Activated T-cell treated with anti-CD3 and anti-CD28 coated beads for 1 hour (primary cell): ENCODE measurements at places on chromosomes 13 and 19.

DNA sequence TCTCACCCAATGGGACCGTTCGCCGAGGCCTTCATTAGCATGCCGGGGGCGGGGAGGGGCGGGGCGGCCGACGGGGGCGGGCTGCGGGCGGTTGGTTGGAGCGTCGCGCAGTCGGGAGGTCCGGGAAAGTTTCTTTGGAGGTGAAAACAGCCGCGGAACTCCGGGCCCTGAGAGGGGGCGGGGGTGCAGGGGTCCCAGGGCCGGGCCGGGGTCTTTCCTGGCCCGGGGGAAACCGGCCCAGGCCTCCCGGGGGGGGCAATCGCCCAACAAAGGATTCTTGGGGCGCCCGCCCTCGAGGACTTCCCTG is at the start of gene HMG20B:
HMG20B (plus strand) TSS at position 90 of the 307 bp plus-strand sequence. CDS start 366 bp downstream, outside the sequence.
- no peak for DNase-seq

GRCh38 chr19:8806661-8807060 is 25.4 kb downstream of the ZNF558 start:
- DNase-seq = no peak

DNA sequence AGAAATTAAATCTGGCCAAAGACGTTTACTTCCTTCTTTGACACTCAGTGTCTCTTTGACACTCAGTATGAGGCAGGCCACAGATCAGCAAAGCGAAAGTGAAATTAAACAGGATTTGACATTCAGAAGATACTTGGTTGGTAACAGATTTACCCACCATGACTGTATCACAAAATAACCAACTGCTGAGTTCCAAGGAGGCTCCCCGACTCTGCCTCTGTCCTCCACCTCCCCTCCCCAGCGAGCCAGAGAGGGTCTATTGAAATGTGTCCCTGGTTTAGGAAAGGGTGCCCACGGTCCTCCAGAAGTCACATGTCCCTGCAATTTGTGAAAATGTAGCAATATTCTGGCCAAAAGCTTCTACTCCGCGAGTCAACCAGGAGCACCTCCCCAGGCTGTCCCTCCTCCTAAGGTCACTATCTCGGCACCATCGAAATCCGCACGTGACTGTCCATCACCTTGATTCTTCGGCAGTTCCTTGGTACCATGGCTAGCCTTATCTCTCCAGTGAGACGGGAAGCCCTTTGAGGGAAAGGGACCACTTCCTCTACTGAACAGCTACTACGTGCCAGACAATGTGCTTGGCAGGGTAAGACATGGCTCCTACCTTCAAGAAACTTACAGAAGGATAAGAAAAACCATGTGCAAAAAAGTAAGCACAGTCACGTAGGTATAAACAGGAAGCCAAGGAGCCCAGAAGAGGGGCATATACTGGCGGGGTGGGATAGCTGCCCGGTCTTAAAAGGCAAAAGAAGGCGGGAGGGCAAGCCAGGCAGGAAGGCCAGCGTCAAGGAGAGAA is 1.5 kb downstream of the N4BP2L1 start:
- DNase-seq = peak; percentile 5

DNA sequence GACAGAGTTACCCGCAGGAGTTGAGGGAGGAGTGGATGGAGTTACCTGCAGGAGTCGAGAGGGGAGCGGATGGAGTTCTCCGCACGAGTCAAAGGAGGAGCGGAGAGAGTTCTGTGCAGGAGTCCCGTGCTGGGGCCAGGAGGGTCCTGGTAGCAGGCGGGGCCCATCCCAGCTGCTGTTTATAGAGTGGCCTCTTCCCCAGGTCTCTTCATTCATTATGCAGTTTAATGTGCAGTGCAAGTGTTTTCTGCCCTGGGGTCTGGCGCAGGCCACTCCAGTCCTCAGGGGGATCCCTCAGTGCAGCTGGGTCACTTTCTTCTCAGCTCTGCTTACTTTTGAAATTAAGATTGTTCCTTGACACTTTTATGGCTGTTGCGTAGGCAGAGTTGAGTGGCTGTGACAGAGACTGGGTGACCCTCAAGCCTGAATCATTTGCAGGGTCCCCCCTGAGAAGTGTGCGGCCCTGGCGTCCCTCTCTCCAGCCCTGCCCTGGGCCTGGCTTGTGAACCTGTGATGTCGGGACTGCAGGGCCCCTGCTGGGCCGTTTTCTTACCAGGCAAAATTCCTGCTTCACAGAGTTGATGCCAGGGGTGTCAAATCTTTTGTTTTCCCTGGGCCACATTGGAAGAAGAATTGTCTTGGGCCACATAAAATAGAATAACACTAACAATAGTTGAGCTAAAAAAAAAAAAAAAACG is 17.9 kb downstream of the TFDP1 start:
- DNase-seq = no peak

DNA sequence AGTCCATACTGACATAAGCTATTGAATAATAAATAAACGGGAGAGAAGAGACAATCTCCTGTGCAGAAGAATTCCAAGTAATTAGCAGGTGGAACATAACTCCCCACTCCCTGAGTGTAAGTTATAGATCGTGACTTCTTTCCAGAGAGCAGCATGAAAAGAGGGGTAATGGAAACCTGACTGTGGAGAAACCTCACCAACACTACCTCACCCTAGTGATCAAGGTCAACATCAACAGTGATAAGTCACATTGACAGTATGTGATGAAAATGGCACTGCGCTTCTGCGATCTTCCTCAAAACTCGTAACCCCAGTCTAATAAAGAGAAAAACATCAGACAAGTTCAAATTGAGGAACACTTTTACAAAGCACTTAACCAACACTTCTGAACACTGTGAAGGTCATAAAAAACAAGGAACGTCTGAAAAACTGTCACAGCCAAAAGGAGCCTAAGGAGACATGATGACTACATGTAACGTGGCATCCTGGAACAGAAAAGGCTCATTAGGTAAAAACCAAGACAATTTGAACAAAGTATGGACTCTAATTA is 19.8 kb downstream of the CAB39L start:
- no peak for DNase-seq

- no peak for DNase-seq
Observed at GRCh38 chr19:48713041-48713863, 6.3 kb downstream of the MAMSTR start.

GRCh38 chr19:54451997-54452396 is 3.0 kb downstream of the LENG8 start:
- no peak for DNase-seq

DNA sequence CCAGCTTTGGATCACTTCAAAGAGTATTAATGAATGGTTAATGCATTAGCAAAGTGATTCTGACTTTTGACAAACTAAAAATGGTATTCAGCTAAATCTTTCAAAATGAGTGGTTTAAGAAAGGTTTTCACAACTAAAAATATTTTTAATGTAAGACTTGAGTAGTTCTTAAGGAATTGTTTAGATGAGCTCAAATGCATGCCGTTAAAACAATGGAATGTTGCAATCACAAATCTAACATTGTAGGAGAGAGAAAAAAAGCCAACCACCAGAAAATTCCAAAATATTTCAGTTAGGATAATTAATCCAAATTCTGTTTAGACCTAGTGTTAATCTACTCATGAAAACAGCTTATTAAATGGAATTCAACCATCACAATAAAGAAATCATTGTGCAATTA is 1044.8 kb upstream of the SLC10A2 start:
- DNase-seq = no peak

DNA sequence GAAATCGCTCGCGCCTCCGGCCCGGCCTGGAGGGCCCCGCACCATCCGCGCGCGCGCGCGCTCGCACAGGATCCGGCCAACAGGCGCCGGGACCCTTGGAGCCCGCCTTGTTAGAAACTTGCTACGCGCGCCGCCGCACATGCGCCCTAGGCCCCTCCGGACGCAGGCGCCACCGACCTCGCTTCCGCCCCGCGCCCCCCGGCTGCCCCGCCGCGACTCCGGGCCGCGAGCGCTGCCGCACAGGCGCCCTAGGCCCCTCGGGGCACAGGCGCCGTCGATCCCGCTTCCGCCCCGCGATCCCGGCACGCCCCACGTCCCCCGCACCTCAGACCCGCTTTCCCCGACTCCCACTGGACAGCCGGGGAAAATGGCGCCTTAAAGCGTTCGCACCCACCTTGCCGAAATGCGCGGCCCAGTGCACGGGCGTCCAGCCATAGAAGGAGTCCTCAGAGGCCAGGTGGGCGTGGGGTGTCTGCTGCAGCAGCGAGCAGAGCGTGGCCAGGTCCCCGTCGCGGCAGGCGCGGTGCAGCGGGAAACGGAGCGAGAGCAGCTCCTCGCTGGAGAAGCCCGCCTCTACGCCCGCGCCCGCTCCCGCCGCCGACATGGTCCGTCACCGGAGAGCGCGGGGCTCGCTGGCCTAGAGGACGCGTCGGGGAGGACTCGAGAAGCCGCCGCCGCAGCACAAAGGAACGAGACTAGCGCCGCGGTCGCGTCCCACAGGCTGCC is 375 bp downstream of the ANKRD10 start:
- peak; percentile 62 for DNase-seq

DNA sequence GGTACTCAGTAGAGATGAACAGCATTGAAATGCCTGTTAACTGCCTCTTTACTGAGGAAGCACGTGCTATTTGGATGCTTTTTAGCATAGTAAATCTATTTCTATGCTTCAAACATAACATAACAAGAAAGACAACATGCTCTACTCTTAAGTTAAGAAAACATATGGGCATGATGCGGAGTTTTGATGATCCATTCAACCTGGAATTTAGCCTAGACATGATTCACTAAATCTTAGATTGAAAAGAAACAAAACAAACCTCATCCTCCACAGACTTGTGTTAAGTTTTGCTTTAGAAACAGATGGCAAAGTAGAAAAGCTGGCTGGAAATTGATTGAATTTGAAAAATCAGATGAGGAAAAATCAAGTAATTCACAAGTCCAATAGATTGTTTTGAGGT is 593.8 kb downstream of the OLFM4 start:
- no peak for DNase-seq

GRCh38 chr13:28983641-28984040 is 163.5 kb downstream of the MTUS2 start:
- DNase-seq = no peak

DNA sequence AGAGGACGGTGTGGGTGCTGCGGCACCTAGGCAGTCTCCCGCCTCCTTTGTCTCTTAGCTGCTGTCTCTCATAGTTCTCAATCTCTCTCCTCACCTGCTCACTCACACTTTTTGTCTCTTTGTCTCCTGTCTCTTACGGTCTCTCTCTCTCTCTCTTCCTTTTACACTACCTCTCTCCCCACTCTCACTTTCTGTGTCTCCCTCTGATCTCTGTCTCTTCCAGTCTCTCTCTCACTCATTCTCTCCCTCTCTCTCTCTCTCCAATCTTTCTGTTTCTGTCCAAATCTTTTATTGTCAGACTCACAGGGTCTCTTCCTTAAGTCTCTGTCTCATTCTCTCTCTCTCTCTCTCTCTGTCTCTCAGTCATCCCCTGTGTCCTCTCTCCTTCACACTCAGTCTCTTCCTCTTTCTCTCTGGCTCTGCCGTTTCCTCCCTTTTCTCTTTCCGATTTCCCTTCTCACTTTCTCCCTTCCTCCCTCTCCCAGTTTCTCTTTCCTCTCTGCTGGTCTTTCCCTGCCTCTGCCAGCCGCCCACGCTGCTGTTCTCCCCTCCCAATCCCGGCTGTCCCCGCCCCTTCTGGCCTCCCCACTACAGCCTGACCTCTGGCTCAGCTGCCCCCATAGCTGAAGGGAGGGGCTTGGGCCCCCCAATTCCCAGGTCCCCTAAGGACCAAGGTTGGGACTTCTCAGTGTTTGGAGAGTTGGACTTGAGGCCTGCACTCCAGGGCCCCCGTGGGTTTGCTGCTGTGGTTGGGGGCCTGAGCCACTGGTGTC is at the start of gene PLEKHA4:
PLEKHA4 (minus strand) TSS at position 504 of the 773 bp plus-strand sequence. CDS start 997 bp downstream, outside the sequence.
- DNase-seq = no peak

GRCh38 chr13:40458720-40458990 is 207.8 kb downstream of the FOXO1 start:
- no peak for DNase-seq

DNA sequence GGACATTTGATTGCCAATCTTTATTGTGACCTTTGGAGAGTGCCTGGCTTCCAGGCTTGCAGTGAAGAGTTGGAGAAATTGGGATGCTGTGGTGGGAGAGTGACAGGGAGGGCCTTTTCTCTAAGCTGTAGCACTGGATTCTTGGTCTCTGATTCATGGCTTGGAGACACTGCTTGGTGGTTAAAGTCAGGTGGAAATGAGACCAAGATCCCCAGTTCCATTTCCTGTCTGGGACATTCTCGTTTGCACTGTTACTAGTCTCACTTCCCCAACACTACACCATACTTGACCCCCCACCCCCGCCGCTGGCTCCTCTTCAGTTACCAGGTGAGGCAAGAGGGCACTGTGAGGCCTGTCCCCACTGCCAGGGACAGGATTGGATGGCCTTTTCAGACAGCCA is 2.9 kb downstream of the SUPT5H start:
- DNase-seq = no peak

DNA sequence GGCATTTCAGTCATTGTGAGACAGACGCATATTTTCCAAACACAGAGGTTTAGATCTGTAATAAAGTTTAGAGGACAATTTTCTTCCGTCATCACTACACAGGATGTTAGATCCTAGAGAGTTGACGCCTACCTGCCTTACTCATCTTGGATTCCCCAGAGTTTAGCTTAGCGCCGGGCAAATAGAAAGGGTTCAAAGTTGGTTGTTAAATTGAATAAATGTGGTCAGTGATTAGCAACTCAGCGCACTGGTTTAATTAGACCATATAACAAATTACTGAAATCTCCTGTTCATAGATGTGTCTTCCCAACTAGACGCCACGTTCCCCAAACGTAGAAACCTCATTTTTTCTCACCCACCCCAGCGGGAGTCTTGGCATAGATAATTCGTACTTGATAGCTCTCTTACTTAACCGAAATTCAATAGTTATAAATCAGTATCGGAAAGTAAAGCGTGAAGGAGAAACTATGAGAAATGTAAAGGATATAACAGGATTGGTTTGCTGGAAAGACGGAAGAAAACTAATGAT is 726 bp upstream of the UFM1 start:
- no peak for DNase-seq

- DNase-seq = no peak
Observed at GRCh38 chr13:34412295-34412694, 529.8 kb upstream of the NBEA start.

- no peak for DNase-seq
Observed at GRCh38 chr13:45715351-45715750, 13.2 kb downstream of the CBY2 start.

- no peak for DNase-seq
Observed at GRCh38 chr13:42996584-42996983, 4.5 kb upstream of the EPSTI1 start.

- no peak for DNase-seq
Observed at GRCh38 chr13:46559272-46559805, 6.4 kb downstream of the LRCH1 start.

DNA sequence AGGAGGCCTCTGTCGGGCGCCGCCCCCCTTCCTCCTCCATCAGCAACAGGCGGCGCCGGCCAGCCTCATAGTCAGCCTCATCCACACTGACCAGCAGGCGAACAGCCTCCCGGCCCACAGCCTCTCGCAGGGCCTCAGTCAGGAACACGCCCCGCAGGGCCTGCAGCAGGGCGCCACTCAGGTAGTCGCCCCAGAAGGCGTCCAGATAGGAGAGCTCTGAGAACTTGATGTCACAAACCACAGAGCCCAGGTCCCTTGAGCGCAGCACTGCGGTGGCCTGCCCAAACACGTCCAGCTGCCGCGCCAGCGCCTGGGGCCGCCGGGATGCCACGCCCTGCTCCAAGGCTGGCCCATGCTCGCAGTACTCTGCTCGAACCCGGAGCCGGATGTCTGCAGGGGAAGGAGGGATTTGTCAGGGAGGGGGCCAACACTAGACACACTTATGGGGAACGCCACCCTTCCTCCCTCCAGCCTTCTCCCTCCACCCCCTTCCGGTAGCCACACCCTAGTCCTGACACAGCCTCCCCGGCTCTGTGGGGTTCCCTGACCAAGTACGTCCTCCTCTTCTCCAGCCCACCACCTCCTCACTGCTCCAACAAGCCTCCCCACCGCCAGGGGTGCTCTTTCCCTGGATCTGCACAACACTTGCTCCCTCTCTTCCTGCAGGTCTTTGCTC is 17.9 kb downstream of the DEDD2 start:
- DNase-seq = peak; percentile 30

- no peak for DNase-seq
Observed at GRCh38 chr13:100473501-100474044, 115.0 kb downstream of the GGACT start.
